ENCODE measurements at places on chromosomes 11 and 22.
A peak's percentile ranks its signal among the peaks of the same experiment; 100 is the strongest.

GRCh38 chr22:35523167-35523947 is 17.3 kb upstream of the RASD2 start:
- DNase-seq = no peak

- no peak for DNase-seq
Observed at GRCh38 chr11:20407344-20407743, 19.8 kb downstream of the PRMT3 start.

DNA sequence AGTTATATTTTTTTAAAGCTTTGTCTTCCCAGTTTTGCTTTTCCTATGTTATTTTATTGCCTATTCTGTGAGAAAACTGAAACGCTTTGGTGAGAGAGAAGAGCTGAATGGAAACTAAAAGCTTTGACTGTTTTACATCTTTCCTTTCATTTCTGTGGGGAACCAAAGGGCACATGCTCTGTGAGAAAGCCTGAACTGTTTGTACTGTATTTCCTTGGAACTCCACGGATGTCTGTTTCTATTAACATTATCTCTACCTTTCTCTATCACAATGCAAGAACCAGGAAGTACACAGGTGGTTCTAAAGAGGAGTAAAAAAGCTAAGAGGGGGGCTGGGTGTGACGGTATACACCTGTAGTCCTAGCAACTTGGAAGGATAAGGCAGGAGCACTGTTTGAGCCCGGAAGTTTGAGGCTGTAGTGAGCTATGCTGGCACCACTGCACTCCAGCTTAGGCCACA is 43.8 kb downstream of the CELF1 start:
- DNase-seq = no peak

DNA sequence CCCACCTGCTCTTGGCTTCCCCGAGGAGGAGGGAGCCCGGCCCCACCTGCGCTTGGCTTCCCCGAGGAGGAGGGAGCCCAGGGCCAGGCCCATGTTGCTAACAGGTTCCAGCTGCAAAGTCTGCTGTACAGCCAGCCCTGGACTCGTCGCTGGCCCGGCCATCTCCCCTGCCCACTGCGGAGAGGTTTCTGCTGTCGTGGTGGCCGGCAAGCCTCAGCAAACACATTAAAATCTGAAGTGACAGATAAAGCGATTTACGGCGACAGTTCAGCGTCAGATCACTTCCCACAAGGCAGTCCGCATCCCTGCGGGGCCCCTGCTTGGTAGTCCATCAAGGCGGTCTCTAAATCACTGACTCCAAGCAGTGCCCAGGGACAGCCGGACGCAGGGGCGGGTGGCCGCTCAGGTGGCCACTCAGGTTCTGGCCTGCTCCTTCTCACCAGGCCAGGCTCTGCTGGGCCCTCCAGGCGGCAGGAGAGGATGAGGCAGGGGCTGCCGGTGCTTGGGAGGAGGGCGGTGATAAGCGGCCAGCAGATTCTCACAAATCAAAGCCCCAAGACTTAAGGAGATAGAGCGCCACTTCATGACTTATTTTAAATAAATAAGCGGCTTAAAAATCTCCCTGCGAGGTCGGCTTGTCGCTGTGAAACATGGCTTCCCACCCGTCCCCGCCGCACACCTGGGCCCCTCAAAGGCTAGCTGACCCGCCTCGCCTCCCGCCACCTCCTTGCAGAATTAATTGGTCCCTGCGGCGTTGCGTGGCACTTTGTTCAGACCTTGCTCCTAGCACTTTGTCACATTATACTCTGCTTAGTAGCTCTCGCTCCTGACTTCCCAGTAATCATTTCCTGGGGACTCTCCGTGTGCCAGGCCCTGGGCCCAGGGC is 21.1 kb downstream of the MACROD1 start:
- DNase-seq = no peak

GRCh38 chr22:37904572-37905533 is 1.2 kb upstream of the MICALL1 start:
- DNase-seq = peak; percentile 94

- no peak for DNase-seq
Observed at GRCh38 chr11:9203691-9204311, 61.3 kb downstream of the DENND5A start.

DNA sequence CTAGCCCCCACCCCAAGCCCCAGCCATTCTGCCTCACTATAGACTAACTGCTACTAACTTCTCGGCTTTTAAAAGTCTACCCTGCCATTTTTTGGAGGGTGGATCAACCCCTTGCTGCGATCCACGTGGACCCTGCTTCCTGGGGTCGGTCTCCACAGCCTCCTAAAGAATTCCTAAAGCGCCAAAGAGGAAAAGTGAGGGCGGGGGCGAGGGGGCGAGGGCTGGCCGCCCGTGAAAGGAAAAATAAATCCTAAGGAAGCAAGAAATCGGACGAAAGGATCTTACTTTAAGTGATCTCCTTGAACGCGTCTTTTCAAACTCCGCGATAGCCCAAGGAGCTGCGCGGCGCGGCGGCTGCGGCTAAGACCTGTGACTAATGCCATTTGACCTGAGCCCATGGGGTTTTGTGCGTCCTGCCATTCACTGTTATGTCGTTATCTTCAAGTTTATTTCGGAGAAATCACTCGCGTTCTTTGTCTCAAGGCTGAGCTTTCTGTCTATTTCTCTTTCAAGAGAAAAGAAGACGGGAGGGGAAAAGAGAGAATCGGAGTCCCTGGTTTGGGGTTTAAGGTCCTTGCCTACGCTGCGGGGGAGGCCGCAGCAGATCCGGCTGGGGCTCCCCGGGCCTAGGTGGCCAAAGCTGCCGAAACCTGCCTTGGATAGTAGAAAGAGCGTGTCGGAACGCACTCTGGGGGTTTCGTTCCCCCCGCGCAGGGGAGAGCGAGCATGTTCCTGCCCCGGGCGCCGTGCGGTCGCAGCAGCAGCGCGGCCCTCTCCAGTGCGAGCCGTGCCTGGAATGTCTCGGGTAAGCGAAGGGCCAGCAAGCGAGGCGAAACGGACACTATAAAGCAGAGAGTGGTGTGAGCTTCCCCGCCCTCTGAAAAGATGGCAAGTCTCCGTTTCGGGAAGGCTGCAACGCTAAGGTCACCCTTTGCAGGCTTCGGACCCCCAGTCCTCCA is 2.8 kb upstream of the DBX1 start:
- DNase-seq = no peak

DNA sequence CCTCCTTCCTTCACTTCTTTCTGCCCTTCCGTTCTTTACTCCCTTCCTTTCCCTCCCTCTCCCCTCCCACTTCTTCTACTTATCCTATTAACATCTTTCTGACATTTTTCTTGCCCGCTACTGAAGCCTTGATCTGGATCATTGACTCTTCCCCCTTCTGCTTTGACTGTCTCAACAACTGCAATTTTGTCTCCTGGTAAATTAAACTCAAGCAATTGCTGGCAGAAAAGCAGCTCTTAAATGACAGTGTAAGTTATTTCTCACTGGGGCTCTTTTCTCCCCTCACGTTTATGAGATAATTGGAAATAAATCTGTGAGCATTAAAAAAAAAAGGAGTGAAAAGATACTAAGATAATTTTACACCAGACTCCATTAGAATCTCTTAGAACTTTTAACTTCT is 120.0 kb downstream of the SLC17A6 start:
- DNase-seq = no peak

GRCh38 chr11:68328374-68329091 is 16.1 kb downstream of the LRP5 start:
- DNase-seq = no peak

DNA sequence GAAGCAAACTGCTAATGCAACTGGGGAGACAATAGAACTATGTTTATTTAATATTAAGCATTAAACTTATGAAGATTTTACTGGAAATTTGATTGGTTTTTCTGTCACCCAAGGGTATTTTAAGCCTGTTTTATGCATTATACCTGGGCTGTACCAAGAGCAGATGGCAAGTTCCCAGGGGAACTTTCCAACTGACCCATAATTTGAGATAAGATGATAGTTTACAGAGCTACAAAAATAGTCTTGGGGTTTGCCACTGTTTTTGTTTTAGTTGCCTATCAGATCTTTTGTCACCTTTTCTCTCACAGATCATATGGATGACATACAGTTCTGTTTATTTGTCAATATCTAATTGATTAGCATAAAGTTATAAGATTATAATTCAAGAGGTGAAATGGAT is 43.9 kb downstream of the PDE3B start:
- DNase-seq = no peak

- DNase-seq = no peak
Observed at GRCh38 chr22:37749831-37750595, 53.2 kb downstream of the TRIOBP start.

DNA sequence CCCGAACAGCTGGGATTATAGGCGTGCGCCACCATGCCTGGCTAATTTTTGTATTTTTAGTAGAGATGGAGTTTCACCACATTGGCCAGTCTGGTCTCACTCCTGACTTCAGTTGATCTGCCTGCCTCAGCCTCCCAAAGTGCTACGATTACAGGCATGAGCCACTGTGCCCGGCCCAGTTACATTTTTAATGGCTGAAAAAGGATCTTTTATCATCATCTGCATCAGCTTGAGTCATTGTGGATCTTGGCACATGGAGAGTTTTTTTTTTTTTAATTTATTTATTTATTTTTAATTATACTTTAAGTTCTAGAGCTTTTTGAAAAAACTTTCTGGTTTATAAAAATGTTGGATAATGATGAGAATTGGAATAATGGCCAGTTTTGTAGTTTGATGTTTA is 8.6 kb downstream of the IGHMBP2 start:
- no peak for DNase-seq

GRCh38 chr11:120285256-120285655 is 39.8 kb upstream of the TLCD5 start:
- DNase-seq = no peak

DNA sequence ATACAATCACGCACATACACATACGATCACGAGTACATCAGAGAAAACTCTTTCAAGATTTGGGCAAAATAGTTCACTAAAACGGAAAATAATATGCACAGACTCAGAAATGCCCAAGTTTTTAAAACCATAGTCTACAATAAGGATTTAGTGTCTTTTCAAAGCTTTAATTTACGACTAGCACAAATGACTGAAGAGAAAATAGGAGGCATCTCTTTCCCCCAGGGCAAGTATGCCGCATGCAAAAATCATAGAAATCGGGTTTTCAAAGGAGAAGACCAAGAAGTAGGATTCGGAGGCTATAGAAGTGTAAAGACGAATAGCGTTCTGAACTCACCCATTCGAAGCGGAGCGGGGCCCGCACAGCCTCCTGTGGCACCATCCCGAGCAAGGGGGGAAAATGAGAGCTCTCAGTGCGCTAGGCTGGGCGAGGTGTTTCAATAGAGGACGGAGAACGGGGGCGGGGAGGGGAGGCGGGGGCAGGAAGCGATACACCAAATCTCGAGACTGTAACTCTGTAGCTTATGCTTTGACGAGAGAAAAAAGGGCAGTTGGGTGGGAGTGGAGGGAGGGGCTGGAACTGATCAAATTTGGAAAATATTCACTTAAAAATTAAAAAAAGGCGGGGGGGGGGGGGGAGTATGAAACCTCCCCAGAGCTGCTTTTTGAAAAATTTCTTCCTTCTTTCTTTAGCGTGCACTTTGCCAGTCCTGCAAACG is 15.8 kb downstream of the BLID start:
- DNase-seq = peak; percentile 37

DNA sequence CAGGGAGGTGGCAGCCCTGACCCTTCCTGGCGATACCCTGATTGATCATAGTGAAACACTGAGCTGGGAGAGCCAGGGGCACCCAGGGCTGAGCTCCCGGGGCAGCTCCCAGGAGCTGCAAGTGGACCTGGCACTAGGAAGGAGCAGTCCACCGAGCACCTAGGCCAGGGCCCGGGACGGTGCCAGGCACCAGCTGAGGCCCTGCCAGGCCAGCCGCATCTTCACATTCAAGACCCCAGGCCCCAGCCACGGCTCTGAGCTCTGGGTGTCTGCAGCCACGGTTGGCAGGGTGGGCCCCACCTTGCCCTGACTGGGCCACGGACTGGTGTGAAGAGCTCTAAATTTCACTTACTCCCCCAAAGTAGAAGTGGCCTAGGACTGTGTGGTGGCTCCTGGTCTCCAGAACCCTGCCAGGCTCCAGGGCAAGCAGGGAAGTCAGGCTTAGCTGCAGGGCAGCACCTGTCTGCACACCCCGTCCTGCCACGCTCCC is 58.3 kb downstream of the RTN4R start:
- DNase-seq = no peak

- no peak for DNase-seq
Observed at GRCh38 chr22:44571566-44572413, 73.8 kb upstream of the RTL6 start.

DNA sequence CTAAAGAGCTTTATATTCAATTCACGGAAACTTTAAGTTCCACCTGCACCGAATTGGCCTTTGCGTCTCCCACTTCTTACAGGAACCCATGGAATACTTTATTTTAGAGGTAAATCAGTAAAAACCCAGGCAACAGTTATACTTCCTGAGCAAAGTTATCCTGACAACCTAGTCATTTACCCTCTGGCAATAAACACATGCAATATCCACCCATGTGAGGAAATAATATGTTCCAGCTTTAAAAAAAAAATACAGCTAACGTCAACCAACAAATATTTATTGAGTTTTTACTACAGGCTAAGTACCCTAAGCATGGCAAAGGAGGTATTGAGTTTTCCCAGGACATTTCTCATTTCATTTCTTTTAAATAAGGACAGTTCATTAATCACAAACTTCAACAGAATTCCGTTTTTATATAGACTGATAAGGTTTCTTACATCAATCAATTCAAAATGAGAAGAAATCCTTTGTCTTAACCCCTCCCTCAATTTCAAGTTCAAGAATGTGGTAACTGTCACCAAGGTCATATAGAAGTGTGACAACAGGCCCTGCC is 38.3 kb upstream of the CCDC34 start:
- no peak for DNase-seq

DNA sequence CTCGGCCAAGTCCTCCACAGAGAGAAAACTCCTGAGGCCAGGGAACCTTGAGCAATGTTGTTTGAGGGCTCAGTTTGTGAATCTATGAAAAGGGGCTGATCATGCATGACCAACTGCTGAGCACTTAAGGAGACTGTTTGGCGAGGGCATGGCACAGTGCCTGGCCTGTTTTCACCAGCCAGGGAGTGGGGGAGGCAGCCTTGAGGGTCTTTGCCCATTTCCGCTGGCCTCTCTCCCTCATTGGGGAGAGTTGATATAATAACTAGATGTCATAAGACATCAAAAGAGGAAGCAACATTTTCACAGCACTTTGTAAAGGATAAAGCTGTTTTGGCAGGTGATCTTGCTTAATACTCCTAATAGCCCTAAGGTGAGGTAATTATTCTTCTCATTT is 110.6 kb downstream of the TP53I11 start:
- no peak for DNase-seq

GRCh38 chr11:98561252-98561651 is 459.5 kb upstream of the CNTN5 start:
- no peak for DNase-seq

GRCh38 chr11:134330611-134331353 is 1.0 kb upstream of the GLB1L2 start:
- DNase-seq = no peak

- DNase-seq = peak; percentile 92
Observed at GRCh38 chr11:662689-663274, 25.7 kb downstream of the DRD4 start.

- DNase-seq = no peak
Observed at GRCh38 chr11:91435694-91436395, 788.8 kb upstream of the FAT3 start.
